ENCODE measurements at places on chromosomes 2 and 18.

GRCh38 chr2:147639891-147640290 lies 204.9 kb upstream of the ACVR2A start:
- no peak for DNase-seq

DNA sequence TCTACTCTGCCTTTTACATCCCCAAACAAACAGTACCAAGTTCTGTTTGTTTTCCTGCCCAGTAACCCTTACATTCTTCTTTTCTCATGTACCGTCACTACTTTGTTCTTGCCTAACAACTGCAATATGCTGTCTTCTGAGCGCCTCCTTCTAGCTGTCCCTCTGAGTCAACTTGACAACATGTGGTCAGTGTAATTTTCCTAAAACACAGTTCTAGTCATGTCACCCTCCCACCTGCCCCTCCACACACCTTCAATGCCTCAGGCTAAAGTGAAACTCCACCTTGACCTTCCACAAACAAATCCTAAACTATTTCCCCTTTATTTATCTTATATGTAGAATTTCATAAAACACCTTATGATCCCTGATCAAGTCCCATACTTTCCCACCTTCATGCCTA lies 124.6 kb upstream of the CD302 start:
- no peak for DNase-seq

- DNase-seq = no peak
Measured at GRCh38 chr2:59896499-59897245, 656.8 kb downstream of the BCL11A start.

- DNase-seq = no peak
Measured at GRCh38 chr2:55949211-55949610, 25.6 kb upstream of the EFEMP1 start.

- no peak for DNase-seq
Measured at GRCh38 chr2:75707901-75708300, 2.8 kb downstream of the GCFC2 start.

DNA sequence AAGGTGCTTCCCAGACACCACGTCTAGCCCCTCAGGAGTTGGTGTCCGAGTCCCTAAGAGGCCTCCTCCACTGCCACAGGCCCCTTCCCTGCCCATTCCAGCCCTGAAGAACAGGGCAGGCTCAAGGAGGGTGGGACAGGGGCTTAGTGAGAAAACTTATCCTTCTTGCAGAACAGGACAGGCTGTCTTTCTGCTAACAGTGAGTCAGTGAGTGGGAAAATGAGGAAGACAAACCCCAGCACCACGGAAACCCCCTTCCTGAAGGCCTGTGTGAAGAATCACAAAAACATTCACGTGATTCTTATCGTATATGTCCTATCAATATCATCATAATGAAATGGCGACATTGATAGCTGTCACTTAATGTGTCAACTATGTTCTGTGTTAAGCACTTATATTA lies 9.8 kb downstream of the FZD7 start:
- DNase-seq = no peak

GRCh38 chr2:36165132-36165531 lies 190.4 kb upstream of the CRIM1 start:
- DNase-seq = no peak

- no peak for DNase-seq
Measured at GRCh38 chr18:3791238-3791637, 341.3 kb downstream of the TGIF1 start.

- no peak for DNase-seq
Measured at GRCh38 chr2:129236601-129237000, 742.9 kb upstream of the RAB6C start.

DNA sequence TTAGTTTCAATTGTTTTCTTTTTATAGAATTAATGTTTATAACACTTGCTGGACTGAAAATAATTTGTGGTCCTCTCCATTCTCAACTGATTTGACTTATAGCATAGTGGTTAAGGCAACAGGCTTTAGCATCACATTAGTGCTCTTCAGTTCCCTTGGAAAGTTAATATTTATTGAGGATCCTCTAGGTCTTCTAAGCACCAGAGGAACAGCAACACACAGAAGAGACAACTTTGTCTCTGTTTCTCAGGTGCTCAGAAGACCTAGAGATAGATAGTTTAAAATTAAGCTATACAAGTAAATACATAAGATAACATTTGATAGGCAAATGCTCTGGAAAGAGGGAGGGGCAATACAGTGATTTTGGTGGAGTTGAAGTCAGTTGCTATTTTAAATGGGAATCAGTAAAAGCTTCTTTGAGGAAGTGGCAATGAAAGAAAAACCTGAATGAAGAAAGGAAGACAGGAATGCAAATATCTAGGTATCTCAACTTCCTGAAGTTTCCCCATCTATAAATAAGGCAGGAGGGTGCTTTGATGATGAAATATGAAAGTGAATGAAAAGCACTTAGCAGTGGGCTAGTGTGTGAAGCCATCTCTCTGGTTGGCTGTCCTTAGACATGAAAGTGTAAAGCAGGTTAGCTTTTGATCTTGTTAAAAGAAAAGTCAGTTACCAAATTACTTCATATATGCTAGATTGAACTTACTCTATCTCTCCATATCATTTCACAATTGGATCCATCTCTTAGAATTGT lies 7.9 kb downstream of the NEUROD1 start:
- no peak for DNase-seq

- DNase-seq = no peak
Measured at GRCh38 chr18:63888470-63889190, 1.1 kb downstream of the SERPINB2 start.

DNA sequence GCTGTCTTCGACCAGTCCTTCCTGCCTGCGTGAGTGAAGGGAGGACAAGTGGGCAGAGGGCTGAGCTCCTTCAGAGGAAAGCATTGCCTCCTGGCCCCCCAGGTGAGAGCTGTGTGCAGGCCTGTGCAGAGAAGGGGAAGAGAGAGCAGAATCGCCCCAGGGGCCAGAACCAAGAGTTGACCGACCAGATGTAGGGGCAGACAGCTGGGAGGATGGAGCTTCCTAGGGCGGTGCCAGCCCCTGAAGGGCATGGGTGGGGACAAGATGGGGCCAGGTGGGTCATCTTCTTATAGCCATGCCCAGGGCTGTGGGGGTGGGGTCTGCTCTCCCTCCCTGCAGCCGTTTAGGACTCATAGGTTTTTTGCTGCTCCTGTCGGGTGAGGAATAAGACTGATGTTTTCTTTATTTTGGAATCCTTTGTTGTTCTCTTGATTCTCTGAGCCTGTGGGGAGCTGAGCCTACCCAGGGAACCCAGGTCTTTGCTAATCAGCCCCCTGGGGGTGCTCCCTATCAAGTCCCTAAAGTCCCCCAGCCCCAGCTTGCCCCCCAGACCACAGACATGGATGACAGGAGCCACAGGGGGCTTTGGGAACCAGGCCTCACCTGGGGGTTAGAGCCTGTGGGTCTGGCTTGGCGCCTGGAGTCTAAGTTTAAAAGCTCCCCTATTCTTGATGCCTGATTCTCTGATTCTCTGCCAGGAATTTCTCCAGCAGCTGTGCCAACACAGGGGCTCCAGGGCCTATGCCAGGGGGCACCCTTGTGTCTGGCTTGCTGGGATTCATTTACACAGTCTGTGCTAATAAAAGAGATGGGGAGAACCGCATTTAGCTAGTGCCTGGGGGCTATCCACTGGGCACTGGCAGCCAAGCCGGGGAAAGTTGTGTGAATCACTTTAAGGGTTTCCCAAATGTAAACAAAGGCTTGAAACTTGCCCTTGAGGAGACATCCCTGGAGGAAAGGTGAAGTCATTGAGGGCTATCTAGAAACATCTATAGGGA lies 9.3 kb upstream of the EFHD1 start:
- no peak for DNase-seq

- no peak for DNase-seq
Measured at GRCh38 chr18:22817844-22818243, 115.3 kb upstream of the RBBP8 start.

- no peak for DNase-seq
Measured at GRCh38 chr18:73663581-73663980, 484.1 kb downstream of the FBXO15 start.

DNA sequence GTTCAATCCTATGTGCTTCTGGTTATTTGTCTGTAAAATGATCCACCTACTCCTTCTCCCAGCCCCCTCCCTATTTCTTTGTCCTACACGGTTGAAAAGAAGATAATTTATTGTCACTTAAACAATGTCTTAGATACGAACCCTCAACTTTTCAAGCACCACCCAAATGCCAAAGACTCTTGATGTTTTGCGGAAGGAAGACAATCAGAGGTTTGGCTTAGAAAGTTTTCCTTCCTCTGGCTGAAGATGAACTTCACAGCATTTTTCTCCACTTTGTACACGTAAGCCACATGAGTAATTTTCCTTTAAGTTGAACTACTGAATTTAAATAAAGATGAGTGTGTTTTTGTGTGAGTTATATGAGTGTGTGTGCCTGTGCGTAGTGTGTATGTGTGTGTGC lies 25.5 kb upstream of the SLC8A1 start:
- DNase-seq = no peak

DNA sequence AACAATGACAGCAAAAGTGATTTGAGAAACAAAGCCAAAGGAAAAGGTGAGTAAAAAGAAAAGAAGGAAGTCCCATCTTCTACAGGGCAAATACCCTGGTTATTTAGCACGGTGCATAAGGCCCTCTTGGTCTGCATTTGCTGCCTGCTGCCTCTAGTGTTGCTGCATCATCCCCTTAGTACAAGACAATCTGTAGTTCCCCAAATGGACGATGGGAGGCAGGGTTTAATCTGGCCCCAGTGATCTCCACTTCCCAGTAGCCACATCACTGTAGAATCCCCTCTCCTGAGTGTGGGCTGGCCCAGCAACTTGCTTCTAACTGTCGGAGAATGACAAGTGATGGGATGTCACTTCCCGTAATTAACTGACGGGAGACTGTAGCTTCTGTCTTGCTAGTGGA lies 85.1 kb downstream of the CTAGE1 start:
- no peak for DNase-seq

DNA sequence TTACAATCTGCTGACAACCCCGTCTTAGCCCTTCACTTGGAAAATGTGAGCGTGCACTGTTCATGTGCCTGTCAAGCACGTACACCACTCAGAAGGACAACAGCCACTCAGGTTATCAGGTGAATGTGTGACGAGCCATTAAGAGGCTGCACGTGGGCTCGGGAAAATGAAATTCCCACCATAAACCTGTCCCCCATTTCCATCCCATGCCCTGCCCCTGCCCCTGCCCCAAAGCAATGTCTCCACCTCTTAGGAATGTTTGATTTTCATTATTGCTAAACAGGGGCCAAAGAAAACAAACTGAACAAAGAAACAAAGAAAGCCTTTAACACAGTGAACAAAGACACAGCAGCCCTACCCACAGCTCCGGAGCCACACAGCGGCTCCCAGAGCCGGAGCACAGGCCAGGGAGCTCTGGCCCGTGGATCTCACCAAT lies 90.5 kb downstream of the TMEM18 start:
- DNase-seq = no peak

- DNase-seq = no peak
Measured at GRCh38 chr2:42135381-42136312, 33.5 kb upstream of the EML4 start.

DNA sequence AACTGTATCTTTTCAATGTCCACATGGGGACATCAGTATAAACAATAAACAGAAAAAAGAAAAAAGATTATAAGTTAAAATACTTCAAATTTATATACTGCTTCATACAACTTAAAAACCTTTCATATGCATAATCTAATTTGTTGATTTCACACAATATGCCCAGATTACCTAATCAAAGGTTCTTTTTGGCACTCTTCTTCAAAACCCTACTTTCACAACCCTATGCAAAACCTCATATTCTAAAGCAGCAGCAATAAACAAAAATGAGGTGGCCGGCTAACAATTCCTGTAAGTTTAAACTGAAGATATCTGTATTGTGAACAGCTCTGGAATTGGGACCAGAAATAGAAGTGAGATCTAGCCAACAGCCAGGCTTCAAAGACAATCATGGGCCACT lies 28.6 kb downstream of the STK17B start:
- no peak for DNase-seq

DNA sequence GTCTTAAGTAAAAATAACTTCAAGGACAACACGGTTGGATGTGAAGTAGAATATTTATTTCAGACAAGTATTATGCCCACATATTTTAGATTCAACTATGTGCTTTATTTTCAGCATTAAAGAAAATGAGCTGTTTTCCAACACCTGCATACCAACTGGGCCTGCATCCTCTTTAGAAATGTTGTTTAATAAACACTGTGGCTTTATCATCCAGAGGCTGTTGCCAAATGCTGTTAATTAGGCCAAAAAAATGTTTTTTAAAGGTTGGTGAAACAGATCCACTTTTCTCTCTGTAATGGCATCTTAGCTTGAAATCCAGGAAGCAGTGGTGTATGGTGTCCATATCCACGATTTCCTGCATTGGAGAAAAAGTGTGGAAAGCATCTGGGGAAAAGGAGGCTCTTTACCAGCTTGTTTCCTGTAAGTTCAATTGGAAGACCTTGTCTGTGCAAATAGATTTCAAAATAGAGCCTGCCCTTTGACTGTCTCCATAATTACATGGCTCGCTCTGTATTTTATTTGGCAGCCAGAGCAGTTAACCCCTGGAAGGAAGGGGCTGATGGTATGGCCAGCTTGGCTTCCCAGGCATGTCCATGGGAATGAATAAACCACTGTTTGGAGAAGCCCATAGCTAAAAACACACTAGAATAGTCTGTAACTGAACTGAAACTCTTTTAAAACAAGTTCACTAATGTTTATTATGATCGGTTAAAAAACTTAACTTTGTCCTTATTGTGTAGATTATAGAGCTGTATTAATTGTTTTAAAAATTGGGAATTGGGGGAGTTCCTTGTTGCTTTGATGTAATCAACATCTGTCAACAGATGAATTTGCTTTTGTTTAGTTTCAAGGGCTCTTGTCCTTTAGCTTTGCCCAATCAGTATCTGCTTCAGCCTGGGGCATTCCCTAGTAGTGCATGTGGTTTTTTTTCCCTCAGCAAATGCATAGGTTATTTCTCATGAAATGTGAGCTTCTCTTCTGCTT lies 33.0 kb upstream of the DLX1 start:
- DNase-seq = no peak
